ENCODE measurements at places on chromosomes 2 and 18. TPM values are rescaled to one million over a fixed set of nuclear protein-coding genes. Genes with fewer than 3 reads are reported as not detected.

GRCh38 chr2:45043174-45043573 is 33.9 kb upstream of the SIX2 start:
- DNase-seq: no peak

DNA sequence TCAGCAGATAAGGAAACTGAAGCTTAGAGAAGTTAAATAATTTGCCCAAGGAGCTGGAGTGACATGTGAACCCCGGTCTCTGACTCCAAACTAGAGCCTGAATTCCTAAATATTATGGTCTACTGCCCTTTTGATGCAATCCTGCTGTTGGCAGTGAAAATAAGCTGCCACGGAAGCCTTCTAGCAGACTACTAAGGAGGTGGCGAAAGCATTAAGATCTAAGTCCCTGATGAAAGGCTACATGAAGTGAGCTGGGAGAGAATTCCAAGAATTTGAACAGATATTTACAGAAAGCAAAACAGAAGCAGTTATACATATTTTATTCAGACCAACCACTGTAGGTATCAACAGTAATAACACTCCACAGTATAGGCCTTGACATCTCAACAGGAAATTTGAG is 28.1 kb downstream of the TRMT61B start:
- no peak for DNase-seq

COBLL1 gene
- 66.0 TPM for total RNA-seq

DNA sequence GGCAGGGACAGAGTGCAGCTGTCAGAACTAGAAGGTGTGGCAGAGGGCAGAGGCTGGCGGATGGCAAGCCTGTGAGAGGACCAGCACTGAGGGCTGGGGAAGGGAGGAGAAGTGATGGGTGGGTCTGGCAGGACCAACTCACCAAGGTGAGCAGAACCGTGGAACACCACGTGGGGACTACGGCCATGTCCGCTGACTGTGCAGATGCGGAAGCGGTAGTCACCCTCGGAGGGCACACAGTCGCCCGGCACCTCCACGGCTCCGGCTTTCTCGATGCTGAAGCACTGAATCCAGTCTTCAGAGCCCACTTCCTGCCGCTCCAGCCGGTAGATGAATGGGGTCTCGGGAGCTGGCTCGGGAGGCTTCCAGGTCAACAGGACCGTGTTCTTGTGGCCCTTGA is 4.2 kb downstream of the OBSL1 start:
- DNase-seq: no peak

GRCh38 chr18:45910405-45911023 is 56.6 kb downstream of the EPG5 start:
- DNase-seq: no peak

BOLL gene
- not detected for total RNA-seq

Measured in esophagus muscularis mucosa (tissue), 4 donors.